ENCODE measurements at places on chromosomes 5 and 9.
A peak's percentile ranks its signal among the peaks of the same experiment; 100 is the strongest.

- H3K27ac ChIP-seq, result no peak overlapping the region
- H3K4me3 ChIP-seq, result no peak overlapping the region
- H3K4me1 ChIP-seq, result no peaks in the 10 kb centered on the region
- no peak for DNase-seq
These were observed 421.0 kb downstream of the KDM4C start for GRCh38 chr9:7178729-7179128.

- H3K4me1 ChIP-seq, result no peaks in the 10 kb centered on the region
- no peak overlapping the region for H3K4me3 ChIP-seq
- no peak for DNase-seq
- H3K27me3 ChIP-seq, result no peaks in the 10 kb centered on the region
- H3K36me3 ChIP-seq, result no peaks in the 10 kb centered on the region
- no peak overlapping the region for H3K27ac ChIP-seq
These were observed 1736.4 kb downstream of the MAT2B start for GRCh38 chr5:165241811-165242210.

GRCh38 chr9:95506678-95507463, 9.9 kb downstream of the PTCH1 start:
- H3K36me3 ChIP-seq, result no peaks in the 10 kb centered on the region
- no peak overlapping the region for H3K4me3 ChIP-seq
- peaks cover under 1% of the 10 kb centered on the region for H3K27me3 ChIP-seq
- DNase-seq, result no peak
- no peak overlapping the region for H3K27ac ChIP-seq

DNA sequence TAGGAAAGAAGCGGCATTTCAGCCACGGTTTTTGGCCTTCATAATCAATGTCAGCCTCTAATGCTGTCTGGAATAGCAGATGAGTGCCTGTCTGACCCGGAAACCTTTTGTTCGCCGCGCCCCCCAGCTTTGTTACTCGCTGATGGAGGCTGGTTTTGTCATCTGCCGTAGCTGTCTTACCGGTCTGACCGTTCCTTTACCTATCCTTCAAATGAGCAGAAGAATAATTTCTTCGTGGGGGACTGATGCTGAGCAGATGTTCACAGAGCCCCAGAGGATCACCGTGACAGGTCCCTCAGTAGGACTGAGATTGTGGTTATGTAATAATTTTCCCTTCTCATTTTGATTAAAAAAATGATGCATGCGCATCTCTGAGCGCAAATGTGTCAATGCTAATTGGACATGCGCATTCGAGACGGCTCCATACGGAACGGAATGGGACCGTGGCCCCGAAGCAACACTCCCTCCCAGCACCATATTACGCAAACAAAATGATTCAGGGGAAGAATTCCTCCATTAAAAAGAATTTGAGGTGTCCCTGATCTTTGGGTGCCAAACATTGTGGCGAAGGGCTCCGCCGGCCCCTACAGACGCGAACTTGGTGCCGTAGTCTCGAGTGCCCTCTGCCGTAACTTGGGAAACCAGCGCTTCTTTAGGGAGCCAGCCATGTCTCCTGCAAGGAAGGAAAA, 27.6 kb downstream of the TLX3 start:
- H3K36me3 ChIP-seq, result no peaks in the 10 kb centered on the region
- H3K27ac ChIP-seq, result no peak overlapping the region
- H3K27me3 ChIP-seq, result no peaks in the 10 kb centered on the region
- DNase-seq, result peak; percentile 64

- H3K27me3 ChIP-seq, result no peaks in the 10 kb centered on the region
- no peak overlapping the region for H3K4me3 ChIP-seq
These were observed 234.1 kb downstream of the FBXL7 start for GRCh38 chr5:15734058-15734457.
